Stimulated activated CD8-positive, alpha-beta memory T cell treated with anti-CD3 and anti-CD28 coated beads, Interleukin-15, amount 100 ng/mL, for 4 hours (primary cell): ENCODE measurements at places on chromosomes 4 and X.

- DNase-seq = peak; percentile 23
Observed at GRCh38 chr4:184983672-184984356, 34.5 kb upstream of the HELT start.

- DNase-seq = no peak
Observed at GRCh38 chr4:102402223-102402622, 56.9 kb upstream of the SLC39A8 start.

GRCh38 chr4:36884151-36884550, 360.4 kb upstream of the NWD2 start:
- DNase-seq = no peak

GRCh38 chr4:174357321-174357720, 73.6 kb downstream of the CEP44 start:
- DNase-seq = no peak
